ENCODE measurements at places on chromosomes 3 and 15. TPM values are rescaled to one million over a fixed set of nuclear protein-coding genes. Genes with fewer than 3 reads are reported as not detected.

- DNase-seq = no peak
Observed at GRCh38 chr3:181454451-181455027, 257.2 kb upstream of the SOX2 start.

- no peak for DNase-seq
Observed at GRCh38 chr15:45799508-45799907, 164.7 kb downstream of the SQOR start.

- DNase-seq = no peak
Observed at GRCh38 chr3:196712514-196713413, 587 bp downstream of the PIGX start.

DNA sequence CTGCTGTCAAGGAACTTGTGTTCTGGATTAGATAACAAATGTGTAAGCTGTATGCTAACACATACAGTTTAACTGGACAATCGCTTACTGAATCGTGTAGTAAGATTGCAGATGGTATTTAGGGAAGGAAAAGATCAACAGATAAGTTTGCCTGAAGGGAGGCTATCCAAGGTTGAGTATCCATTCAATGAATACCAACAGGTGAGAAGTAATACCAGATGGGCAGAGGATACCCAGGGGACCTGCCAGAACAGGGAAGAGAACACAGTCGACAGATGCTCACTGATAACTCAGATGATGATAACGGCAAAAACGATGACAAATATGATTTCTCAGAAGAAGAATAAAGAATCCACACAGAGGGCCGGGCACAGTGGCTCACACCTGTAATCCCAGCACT, 3.2 kb upstream of the UACA start:
- no peak for DNase-seq

DNA sequence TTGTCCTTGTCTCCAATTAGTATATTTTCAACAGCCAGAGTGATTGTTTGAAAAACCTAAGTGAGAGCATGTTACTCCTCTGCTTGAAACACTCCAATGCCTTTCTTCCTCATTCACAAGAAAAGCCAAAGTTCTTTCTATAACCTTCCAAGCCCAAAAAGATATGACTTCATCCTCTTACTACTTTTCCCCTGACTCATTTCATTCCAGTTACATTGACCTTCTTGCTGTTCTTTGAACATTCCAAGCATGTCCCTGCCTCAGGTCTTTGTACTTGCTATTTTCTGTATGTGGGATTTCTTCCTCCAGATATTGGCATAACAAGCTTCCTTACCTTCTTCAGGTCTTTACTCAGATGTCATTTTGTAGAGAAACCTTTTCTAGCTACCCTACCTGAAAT, 28.3 kb downstream of the EHHADH start:
- DNase-seq = no peak

DNA sequence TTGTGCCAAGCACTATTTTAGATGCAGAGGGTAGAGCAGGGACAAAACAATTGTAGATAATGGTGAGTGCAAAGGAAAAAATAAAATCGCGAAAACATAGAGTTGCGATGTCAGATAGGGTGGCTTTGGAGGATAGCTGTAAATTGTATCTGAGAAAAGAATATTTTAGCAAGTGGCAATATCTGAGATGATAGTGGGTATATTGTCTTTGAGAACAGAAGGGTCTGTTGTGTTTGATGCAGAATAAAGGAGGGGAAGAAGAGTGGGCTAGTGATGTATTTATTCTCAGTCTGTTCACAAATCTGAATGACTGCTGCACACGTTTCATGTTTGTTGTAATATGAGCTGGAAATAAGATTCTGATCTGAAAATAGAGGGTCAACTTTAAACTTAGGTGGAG, 396.8 kb downstream of the CADM2 start:
- no peak for DNase-seq

- no peak for DNase-seq
Observed at GRCh38 chr3:48459773-48460516, 13.4 kb downstream of the ATRIP start.

DNA sequence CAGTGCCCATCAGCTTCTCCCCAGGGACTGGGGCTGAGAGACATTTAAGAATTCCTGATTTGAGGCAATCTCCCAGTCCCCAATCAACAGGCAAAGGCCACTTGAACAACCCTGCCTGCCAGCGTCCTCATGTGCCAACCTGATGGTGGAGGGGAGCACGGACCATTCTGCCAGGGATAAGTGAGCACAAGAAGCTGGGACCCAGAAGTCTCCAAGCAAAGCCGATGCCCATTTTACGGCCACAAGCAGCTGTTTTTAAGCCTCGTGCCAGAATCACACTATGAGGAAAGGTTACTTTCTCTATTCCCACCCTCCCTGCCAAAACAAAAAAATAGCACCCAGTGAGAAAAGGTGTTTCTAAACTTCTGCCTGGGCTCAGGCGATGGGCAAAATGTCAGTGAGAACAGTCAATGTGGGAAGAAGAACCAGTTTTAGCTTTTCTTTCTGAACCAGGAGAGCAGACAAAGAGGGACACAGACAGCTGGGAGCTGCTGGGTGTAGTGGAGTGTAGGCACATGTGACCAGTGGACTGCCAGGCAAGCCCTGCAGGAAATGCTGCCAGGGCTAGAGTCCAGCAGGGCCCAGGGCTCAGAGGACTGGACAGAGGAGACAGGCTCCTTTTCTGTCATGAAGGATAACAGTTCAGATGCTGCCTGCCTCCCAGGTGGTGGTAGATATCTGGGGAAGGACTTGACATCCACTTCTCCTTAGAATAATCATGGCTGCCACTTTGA, 57.7 kb downstream of the ATP2B2 start:
- DNase-seq = no peak

DNA sequence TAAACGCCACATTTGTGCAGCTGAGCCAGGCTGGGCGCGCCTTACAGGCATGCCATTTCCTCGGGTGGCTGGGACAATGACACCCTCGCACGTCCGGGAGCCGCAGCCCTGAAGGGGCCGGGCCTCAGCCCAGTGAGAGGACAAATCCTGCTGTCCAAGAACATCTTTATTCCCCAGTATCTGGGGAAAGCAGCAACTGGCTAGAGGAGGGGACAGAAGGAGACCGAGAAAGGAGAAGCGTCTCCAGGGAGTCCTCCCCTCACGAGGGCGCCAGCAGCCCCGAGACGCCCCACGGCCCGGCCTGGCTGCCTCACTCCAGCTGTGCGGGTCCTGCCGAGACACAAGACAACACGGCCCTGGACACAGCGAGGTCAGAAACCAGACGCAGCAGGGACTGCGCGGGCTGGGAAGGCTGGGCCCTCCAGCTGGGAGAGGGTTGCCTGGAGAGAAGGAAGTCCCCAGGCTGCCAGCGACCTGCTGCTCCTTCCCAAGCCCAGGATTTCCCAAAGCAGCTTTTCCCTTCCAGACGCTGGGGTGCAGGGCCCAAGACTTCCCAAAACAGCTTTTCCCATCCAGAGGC, 130.2 kb downstream of the CHSY1 start:
- DNase-seq = no peak

GRCh38 chr15:21261965-21262850, 178.1 kb downstream of the POTEB3 start:
- no peak for DNase-seq

- no peak for DNase-seq
Observed at GRCh38 chr3:119329551-119329950, 35.4 kb downstream of the ARHGAP31 start.

DNA sequence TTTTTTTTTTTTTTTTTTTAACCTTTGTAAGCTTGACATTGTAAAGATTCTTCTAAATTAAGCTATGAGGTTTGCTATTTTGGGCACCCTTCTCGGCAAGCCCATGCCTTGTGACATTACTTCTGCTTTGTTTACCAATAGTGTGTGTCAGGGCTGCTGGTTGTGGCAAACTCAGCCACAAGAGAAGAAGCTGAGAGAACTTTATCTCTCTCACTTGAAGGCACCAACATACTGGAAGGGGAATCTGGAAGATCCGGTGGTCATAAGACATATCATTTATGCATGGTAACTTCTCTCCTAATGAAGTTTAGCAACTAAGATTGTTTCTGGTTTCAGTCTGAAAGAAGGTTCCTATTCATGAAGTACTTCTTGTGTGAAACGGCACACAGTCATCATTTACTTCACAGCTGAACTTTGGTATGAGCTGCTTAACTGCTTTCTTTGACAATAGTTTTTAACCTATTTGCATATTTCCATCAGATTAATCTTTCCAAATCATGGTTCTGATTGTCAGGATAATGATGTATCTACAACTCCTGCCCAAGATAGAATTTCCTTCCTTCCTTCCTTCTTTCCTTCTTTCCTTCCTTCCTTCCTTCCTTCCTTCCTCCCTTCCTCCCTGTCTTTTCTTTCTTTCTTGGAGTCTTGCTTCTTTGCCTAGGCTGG, 189.3 kb downstream of the NFKBIZ start:
- DNase-seq = no peak

GRCh38 chr3:163218336-163218735, 1721.7 kb downstream of the OTOL1 start:
- DNase-seq = no peak

DNA sequence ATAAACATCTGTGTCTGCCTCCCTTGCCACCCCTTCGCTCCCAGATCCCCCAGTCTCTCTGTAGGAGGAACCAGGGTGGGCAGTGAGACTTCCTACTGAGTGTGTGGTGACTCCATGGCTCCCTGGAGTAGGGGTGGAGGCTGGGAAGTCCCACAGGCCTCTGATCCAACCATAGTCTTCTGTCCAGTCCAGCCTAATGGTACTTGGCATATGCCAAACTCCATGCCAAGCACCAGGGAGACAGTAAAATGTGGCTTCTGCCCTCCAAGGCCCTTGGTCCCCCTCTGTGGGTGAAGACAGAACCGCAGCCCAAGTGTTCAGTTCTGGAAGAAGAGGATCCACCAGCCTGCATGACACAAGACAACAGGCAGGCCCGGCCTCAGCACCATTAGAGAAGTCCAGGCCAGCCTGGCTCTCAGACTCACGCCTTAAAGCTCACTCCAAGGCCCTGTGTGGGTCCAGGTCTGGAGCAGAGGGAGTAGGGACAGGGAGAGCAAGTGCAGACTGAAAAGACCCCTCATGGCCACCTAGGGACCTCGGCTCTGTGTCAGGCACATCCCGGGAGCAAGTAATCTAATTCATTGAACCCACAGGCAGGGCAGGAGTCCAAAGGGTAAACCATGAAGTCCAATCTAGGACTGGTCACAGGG, 112.7 kb downstream of the ETFA start:
- DNase-seq = no peak

Gene SETMAR
- total RNA-seq = 9.4 TPM

Measured in HCT116 (cell line).